Ovary (tissue), 10 donors: ENCODE measurements at places on chromosomes 7 and 10.

DNA sequence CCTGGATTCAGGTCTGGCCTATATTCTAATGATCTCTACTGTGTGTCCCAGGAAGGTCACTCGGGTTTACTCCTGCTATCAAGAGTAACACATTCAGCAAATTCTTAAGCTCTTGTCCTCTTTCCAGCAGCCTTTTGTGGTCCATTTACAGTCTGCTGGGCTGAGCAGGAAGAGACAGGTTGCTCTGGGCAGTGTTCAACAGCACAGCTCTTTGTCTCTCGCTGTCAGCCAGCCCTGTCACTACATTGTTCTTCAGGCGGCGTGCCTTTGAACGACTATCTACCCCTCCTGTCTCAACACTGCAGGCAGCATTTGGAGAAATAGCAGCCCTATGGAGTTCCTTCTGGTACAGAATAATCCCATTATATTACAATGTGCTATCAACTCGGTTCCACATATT lies 192.2 kb upstream of the TBX20 start:
- no peak for DNase-seq

DNA sequence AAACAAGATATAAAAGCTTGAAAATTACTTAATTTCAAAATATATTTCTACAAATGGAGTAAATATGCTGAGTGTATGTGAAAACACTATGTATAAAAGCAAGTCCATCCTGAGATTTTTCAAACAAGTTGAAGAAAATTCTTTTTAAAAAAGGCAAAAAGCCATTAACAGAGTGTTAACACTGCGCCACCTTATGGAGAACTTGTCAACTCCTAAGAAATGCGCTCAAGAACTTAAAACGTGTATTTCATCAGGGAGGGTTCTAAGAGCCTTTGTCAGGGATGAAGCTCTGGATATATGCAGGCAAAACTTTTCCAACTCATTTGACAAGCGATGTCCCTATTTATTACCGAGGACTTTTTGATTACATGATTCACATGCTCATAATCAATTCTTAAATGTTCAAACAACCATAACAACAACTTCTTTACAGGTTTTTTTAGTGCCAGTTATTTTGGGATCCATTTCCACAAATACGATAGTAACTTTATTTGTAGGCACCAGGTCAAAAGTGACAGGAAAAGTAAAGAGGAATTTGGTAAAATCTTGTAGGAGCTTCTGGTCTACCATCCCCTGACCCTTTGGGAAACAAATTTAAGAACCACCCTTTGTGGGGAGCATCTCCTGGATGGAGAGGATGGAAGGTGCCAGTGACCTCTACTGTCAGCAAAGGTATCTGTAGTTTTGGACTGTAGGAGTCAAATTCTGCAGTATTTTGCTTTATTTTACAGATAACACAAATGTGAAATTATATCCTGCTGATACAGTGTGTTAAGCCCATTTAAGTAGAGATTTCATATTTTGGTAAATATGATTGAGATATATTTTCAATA lies 23.2 kb downstream of the CALCR start:
- DNase-seq = no peak

GRCh38 chr7:132117636-132118035 lies 458.6 kb downstream of the PLXNA4 start:
- DNase-seq = no peak

- DNase-seq = no peak
Observed at GRCh38 chr10:119250641-119251314, 43.4 kb downstream of the GRK5 start.

DNA sequence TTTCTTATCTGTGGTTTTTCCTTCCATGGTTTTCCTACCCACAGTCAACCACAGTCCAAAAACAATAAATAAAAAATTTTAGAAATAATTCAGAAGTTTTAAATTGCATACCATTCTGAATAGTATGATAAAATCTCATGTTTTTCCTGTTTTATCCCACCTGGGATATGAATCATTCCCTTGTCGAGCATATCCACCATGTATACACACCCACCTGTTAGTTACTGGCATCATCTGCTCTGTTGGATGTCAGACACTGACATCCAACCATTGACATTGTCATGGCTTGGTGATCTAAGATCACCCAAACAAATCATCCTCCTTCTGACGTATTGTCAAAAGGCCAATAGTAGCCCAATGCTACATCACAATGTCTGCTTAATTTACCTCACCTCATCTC lies 749.8 kb downstream of the TNS3 start:
- no peak for DNase-seq

DNA sequence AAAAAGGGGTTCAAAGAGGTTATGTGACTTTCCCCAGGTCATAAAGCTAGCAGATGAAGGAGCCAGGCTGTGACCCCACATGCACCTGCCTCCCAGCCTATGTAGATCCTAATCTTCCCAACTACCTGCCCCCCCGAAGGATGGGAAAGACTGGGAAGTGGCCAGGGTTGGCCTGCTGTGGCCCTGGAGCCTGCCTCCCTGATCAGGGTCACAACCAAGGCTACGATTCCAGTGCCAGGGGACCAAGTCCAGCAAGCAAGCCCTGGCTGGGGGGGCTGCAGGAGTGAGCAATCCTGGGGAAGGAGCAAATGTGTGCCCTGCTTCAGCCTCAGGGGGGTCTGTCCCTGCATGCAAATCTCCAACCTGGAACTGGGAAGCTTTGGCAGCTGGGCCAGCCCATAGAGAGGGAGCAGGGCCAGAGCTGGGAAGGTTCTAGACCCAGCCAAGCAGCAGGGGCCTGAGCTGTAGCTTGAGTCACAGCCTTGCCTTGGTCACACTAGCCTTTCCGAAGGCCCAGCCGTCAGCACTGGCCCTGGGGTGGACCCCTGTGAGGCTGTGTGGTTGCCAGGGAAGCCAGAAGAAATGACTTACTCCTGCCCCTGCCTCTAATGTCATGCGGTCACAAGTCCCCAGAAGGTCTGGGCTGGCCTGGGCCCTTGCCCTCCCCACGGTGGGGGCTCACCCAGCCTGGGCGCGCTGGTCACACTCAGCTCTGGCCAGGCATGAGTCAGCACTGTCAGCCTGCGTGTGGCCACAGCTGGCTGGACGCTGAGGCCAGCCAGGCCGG lies 96.4 kb upstream of the ZMIZ1 start:
- peak; percentile 79 for DNase-seq

DNA sequence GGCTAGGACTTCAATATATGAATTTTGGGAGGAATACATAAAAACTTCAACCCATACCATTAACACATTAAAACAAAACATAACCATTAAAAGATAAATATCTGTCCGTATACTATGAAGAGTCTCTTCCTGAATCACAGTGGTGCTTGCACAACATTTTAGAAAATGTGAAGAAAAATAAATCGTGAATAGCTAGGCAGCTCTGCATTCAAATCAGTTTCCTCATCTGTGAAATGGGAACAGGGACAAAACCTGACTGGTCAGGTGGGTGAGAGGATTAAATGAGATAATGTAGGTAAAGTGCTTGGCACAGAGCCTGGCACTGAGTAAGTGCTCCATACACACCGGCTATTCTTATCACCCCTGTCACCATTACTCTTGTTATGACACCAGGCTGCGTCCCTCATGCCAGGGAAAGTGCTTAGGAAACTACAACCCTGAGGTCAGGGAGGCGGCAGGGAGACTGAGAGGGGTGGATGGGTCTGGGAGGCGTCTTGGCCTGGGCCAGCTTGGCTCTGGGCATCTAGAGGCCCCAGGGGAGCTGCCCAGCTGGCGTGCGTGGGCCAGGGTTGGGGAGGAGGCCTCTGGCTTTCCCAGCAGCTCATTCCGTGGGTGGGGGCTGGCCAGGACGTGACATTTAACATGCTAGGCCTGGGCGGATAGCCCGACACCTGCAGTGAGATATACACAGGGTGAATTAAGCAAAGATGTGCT lies 78.3 kb downstream of the SH3PXD2A start:
- no peak for DNase-seq

GRCh38 chr10:628386-629045 lies 61.0 kb downstream of the DIP2C start:
- DNase-seq = no peak

- DNase-seq = no peak
Observed at GRCh38 chr7:112638675-112639400, 151.4 kb downstream of the TMEM168 start.

- DNase-seq = no peak
Observed at GRCh38 chr7:29825775-29826529, 19.6 kb downstream of the WIPF3 start.

DNA sequence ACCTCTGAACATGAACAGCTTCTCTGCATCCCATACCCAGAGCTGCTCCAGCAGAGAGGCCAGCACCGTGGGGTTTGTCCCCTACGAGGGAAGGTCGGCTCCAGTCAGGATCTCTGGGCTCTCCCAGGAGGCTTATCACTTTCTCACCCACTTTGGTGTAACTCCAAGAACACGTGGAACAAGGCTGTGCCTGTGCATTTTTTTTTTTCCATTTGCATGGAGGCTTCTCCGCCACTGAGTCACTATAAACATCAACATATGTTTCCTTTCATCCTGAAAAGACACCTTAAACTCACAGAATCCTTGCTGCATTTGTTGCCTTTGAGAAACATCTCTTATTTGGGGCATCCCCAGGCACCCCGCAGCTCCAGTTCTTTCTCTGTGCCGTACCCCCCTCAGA lies 29.4 kb upstream of the ECHDC3 start:
- no peak for DNase-seq

DNA sequence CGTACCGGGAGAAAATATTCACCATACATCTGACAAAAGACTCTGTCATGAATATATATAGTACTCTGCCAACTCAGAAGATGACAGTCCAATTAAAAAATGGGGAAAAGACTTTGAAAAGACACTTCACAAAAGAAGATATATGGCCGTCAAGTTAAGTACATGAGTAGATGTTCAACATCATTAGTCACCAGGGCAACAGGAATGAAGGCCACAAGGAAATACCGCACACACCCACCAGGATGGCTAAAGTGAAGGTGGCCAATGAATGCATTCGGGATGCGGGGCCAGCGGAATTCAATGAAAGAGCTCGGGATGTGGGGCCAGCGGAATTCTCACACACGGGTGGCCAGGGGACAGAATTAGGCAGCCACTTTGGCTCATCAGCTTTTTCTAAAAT lies 42.2 kb downstream of the MAD1L1 start:
- no peak for DNase-seq

GRCh38 chr7:104553074-104553473 lies 224.7 kb downstream of the LHFPL3 start:
- DNase-seq = no peak

GRCh38 chr10:43056568-43057011 lies 20.3 kb upstream of the RET start:
- DNase-seq = no peak
